ENCODE measurements at places on chromosomes 11 and 22.

DNA sequence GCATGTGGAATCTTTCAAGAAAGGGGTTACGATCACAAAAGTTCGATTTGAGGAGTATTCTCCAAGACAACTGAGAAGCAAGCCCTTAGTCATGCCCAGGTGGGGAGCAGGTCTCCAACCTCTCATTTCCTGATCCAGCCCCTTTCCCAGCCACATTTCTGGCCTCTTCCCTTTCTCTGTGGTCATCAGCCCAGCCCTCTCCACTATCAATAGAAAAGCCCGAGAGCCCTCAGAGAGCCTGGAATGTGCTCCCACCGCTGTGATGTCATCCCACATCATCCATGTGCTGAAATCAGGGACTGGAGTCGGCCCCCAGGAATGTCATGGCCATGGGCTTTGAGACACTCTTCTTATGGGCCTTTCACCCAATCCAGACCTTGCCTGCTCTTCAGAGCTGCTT, 62.6 kb downstream of the KCNJ1 start:
- DNase-seq, result no peak

- DNase-seq, result no peak
Observed at GRCh38 chr22:48738204-48738980, 1089.3 kb downstream of the BRD1 start.

DNA sequence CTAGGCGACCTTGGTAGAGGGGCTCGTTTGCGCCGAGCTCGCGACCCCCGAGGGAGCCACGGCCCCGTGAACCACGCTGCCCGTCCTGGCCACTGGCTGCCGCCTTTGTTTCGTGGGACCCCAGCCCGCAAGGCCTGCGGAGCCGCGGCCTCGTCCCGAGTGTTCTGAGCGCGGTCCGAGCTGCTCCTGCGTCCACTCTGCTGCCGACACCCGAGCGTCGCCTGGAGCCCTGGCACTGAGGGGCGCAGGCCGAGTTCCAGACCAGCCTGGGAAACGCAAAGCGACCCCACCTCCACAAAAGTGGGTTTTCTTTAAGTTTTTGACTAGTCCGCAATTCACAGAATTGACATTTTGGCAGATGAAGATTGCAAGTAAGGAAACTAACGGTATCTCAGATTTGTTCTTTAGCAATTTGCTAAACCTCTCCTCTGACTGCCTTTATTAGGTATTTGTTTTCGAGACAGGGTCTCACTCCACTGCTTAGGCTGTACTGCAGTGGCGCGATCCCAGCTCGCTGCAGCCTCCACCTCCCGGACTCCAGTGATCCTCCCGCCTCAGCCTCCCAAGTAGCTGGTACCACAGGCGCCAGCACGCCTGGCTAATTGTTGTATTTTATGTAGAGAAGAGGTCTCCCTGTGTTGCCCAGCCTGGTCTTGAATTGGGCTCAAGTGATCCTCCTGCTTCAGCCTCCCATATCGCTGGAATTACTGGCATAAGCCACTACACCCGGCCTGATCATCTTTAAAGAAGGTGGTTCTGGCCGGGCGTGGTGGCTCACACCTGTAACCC, 879 bp upstream of the RNH1 start:
- DNase-seq, result no peak

DNA sequence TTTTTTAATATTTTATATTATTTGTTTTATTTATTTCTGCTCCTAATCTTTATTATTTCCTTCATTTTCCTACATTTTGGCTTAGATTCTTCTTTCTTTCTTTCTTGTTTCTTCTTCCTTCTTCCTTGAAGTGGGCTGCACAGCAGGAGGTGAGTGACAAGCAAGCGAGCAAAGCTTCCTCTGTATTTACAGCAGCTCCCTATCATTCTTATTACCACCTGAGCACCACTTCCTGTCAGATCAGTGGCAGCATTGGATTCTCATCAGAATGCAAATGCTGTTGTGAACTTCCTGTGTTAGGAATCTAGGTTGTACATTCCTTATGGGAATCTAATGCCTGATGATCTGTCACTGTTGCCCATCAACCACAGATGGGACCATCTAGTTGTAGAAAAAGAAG, 784.9 kb upstream of the LUZP2 start:
- DNase-seq, result no peak

- no peak for DNase-seq
Observed at GRCh38 chr11:8087185-8087584, 6.2 kb downstream of the TUB start.

GRCh38 chr22:20085651-20086050, 5.6 kb downstream of the DGCR8 start:
- no peak for DNase-seq

DNA sequence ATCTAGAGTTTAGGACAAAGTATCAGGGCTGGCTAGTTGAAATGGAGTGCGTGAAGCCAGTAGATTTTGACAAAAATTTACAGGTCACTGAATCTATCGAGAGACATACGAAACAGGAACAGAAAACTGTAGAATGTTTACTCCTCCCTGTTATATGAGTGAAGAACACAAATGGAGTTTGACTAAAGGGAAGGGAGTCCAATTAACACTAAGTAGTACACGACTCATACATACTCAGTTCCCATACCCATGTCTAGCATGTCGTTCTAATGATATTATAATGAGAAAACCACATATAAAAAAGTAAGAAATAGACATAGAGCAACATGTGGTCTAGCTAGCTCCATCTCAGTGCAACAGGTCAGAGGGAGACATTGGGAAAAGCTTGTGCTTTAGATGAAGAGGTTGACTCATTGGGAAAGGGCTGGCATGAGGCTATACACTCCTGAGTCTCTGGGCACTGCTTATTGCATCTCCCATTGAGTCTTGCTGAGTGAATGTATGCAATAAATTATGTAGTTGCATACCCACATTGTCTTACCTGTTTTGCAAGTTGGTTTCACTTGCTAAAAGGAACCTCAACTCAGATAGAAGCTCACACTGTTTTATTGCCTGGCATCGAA, 43.5 kb downstream of the CD44 start:
- no peak for DNase-seq

GRCh38 chr11:518463-519202, 11.6 kb upstream of the RNH1 start:
- no peak for DNase-seq

DNA sequence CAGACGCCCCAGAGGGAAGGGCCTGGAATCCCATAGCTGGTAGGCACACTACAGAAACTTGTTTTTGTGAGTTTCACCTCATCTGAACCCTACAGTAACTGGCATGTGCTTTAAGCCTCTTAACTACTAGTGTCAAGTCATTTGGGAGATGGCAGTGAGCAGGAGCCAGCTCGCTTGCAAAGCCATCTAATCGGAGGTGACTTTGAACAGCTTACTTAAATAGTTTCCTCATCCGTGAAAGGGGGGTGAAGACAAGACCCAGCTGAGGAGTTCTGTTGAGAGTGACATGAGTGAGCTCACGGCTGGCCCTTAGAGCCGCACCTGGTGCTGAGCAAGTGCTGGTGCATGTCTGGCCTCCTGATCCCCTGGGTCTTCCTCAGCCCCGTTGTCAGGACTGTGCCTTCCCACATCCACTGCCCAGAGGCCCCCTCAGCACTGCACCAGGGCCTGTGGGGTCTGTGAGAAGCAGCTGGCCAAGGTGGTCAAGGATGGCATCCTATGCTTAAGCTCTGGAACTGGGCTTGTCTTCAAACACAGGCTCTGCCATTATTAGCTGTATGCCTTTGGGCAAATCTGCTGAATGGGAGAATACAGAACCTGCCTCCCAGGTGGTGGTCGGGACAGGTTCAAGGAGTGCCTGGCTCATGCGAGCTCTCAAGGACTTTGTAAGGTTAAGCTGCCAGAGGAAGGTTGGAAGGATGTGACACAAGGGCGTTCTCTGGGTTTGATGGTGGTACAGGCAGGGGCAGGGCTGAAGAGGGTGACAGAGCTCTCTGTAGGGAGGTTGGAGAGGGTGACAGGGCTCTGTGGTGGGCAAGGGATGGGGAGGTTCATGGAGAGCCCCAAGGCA, 27.3 kb downstream of the INCENP start:
- no peak for DNase-seq

GRCh38 chr22:19730655-19731360, 7.5 kb downstream of the GP1BB start:
- no peak for DNase-seq

DNA sequence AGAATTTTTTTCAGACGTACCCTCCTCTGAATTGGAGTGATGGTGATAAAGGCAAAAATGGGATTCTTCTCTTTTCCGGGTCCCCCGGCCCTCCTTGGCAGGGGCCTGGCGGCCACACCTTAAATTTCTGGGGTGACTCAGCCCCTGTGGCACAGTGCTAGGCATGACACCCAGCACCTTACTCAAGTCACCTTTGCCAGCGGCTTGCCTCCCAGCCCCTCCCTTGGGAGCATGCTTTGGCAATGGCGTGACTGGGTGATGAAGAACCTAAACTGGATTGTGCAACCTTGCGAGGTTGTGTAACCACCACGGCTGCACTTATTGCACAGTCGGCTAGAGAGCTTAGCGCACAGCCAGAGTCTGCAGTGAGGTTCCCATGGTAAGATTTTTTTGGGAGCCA, 16.2 kb upstream of the LDLRAD3 start:
- DNase-seq, result no peak

GRCh38 chr22:44645083-44645482, 56.9 kb upstream of the PRR5 start:
- no peak for DNase-seq

- no peak for DNase-seq
Observed at GRCh38 chr22:20672732-20673131, 101.2 kb upstream of the SERPIND1 start.

DNA sequence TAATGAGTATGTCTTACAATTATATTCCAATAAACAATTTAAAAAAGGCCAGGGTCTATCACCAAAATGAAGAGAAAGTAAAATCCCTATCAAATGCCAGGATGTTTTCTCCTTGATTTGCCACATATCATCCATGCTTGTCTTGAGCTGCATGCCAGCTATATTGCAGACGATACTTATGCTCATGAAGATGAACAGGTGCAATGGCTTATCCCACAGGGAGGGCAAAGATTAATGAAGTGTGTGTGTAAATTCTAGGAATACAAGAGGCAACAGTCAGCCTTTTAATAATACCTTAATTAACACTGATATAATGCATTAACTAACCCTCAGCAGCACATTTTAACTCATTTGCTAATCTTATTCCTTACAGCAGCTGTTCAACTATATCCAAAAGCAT, 850.5 kb downstream of the KCNA4 start:
- DNase-seq, result no peak

- no peak for DNase-seq
Observed at GRCh38 chr11:110711776-110712658, at the start of gene ARHGAP20. ARHGAP20 (minus strand) TSS chr11:110712437; CDS start chr11:110712231, 206 bp downstream.

GRCh38 chr11:110075105-110075846, 17.9 kb upstream of the ZC3H12C start:
- DNase-seq, result no peak

DNA sequence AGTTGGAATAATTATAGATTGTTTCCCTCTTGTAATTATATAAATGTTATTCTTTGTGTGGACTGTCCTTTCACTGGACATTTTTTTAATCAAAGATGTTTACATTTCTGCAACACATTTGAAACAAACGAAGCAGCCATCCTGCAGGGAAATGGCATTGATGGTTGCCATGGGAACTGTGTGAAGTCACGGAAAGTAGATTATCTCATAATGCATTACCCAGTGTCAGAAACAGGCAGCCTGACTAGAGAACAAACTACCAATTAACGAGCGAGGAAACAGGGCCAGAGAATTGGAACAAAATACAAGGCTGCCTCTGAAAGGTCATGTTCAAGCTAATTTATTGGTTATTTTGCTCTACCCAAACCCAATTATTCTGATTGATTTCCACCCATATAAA, 96.9 kb upstream of the LARGE1 start:
- DNase-seq, result no peak

GRCh38 chr11:20022363-20023081, 137.8 kb downstream of the DBX1 start:
- DNase-seq, result no peak

- DNase-seq, result no peak
Observed at GRCh38 chr22:23302171-23303002, 122.1 kb downstream of the BCR start.

GRCh38 chr11:69828276-69828970, 9.2 kb upstream of the FGF3 start:
- DNase-seq, result no peak

- peak; percentile 19 for DNase-seq
Observed at GRCh38 chr11:18802381-18803257, 11.0 kb upstream of the PTPN5 start.

- DNase-seq, result no peak
Observed at GRCh38 chr11:106706355-106706754, 311.9 kb downstream of the GUCY1A2 start.

DNA sequence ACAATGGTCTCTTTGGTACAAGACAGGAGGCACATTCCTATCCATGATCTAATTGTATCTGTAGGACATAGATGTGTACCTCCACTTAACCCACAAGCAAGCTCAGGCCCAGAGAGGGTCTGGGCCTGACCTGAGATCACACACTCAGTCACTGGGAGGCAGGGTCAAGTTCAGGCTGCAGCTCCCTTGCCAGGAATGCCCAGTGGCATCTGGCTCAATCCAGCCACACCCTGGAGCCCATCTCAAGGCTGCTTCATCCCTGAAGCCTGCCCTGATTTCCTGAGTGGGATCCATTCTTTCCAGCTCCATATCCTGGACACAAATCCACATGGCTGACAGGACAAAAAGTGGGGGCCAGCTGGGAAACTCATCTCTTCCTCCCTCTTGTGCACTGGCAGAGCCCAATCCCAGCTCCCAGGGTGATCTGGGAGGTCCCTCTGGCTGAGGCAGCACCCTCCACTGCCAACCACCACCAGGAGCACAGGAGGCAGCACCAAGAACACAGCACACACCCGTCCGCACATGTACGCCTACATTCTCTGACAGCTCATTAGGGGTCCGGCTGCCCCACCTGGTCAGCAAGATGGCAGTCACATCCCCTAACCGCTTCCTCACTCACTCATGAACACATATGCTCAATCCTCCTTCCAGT, 39.2 kb upstream of the KLHL35 start:
- no peak for DNase-seq

DNA sequence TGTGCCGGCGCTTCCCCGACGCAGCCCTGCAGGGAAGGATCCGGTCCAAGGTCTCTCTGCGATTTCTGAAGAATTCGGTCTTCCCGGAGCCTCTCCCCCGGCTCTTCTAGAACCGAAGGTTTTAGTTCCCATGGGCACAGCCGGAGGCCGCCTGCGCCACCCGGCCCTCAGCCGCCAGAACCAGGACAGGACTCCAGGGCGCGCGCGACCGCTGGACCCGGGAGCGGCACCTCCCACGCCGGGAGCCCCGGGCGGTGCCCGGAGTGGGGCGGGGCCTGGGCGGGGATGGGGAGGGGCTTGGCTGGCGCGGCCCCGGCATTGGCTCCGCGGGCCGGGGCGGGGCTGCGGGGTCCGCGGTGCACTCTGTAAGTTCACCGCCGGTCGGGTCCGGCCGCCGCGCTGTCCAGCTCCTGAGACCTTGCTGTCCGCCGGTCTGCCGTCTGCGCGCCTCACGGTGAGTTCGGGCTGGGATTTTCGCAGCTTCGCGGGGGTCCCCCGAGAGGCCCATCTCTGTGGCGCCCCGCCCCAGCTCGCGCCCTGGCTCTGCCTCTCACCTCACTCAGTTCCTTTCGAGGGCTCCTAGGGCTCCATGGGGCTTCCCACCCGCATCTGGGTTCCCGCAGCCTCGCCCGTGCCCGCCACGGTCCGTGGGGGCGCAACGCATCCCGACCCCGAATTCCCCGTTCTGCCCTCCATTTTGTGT, at the start of gene CDC42EP2:
TSS of gene CDC42EP2 (plus strand) at position 366 of the 703 bp plus-strand sequence. CDS start 6,033 bp downstream, outside the sequence.
- peak; percentile 12 for DNase-seq

- DNase-seq, result no peak
Observed at GRCh38 chr11:7688238-7688826, 15.0 kb upstream of the CYB5R2 start.

Measured in NCI-H187 (cell line).